ENCODE measurements at places on chromosomes 3 and 15.

DNA sequence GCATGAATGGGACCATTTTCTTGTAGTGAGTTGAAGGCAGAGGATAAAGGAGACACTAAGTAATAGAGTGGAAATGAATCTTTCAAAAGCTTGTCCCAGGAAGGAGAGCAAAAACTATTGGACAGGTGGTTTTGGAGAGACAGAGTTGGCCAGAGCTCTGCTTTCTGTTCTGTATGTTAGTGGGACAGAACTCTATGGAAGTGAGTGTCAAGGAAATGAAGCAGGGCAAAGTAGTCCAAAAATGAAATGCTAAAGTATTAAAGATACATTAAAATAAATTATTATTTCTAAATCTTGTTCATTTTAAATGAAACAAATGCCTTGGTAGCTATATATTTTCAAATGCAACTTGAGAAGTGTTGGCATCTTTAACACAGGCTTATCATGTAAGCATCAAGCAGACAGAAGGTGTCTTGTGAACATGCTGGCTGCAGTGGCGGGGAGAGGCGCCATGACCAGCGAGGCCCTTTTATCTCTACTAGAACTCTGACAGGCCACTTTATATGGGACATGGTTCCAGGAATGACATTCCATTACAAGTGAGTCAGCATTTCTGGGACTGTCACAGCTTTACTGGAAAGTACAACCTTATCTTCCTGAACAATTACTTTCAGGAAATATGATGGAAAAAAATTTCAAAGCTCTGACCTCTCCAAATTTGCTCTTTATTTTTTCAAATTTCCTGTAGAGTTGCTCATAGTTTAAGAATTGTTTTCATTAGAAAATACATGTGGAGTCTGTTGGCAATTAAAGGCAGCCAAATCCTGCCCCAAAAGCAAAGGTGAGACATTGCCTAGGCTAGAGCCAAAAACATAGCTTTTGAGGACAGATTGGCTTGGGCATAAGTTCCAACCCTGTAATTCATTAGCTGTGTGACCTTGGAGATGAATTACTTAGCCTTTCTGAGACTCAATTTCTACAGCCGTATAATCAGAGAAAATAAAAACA lies 106.5 kb downstream of the ECT2 start:
- DNase-seq = no peak

DNA sequence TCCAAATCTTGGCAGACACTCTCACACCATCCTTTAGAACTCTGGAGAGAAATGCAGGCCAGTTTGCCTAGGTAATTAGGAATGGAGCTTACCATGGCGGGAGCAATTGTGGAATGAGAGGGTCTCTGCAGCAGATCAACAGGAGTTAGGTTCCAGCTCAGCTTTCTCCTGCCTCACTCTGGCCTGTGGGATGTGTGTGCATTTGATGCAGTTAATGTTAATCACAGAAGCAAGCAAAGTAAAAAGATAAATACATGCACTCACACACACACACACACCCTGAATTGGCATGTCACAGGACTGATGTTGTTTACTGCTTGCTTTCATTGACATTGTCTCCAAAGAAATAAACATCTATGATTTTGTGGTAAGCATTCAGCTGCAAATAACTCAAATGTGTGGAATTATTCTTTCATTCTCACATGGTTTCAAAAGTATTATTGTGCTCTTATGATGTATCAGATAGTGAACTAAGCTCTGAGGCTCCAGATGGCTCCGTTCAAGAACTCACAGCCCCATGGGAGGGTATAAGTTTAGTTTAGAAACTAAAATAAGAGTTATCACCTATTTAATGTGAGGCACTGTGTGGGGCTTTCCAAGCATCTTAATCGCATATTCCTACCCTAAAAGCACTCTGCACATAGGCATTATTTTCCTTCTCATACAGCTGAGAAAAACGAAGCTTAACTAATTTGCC lies 31.3 kb upstream of the BFSP2 start:
- no peak for DNase-seq

DNA sequence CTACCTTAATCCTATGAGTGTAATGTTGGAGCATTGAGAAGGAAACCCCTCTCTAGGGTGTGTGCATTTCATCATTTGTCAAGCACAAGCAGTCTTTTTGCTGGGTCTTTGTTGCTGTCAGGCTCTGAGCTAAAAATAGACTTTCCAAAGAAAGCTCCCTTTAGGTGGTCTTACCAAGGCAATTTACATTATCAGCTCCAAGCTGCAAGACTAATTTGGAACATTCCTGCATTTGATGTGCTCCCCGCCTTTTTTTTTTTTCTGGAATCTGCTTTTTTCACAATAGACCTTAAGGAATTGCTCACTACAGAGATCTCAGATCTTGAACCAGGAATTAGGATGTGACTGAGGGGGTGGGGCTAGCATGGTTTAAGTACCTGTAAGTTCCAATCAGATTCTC lies 60.6 kb upstream of the STAC start:
- DNase-seq = no peak

GRCh38 chr3:58299839-58300516 lies 6.1 kb upstream of the RPP14 start:
- DNase-seq = no peak

DNA sequence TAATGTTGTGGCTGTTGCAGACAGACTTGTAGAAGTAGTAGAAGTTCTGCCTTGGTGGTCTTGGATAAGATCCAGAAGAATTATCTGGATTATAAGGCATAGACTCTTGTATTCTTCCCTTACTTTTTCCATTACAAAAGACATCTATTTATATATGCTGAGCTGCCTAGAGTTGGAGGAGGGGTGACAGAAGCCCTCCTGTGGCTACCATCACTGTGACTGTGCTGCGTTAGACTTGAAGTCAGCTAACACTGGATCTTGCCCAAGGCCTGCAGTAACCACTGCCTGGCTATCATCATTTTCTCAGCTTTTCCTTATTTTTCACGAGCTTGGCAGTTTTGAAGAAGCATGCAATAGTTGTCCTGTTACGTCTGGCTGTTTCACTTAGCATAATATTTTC lies 684.8 kb upstream of the BCHE start:
- no peak for DNase-seq

- no peak for DNase-seq
Observed at GRCh38 chr3:120688121-120688520, 6.1 kb upstream of the HGD start.

DNA sequence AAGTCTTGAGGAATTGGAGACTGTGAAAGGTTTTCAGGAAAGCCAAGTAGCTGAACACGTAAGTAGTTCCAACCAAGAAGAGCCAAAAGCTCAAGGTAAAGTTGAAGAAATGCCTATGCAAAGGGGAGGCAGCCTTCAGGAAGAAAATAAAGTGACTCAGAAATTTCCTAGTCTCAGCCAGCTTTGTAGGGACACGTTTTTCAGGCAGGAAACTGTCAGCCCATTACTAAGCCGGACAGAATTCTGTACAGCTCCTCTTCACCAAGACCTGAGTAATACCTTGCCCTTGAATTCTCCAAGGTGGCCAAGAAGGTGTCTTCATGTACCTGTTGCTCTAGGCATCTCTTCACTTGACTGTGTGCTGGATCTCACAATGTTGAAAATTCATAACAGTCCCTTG lies 48.6 kb downstream of the CDAN1 start:
- DNase-seq = no peak

GRCh38 chr3:82202269-82202668 lies 440.8 kb upstream of the GBE1 start:
- no peak for DNase-seq

- DNase-seq = no peak
Observed at GRCh38 chr3:78647726-78648125, 1120.1 kb downstream of the ROBO1 start.

- DNase-seq = no peak
Observed at GRCh38 chr15:48667701-48668100, 22.2 kb upstream of the FBN1 start.

GRCh38 chr15:64779630-64780029 lies 4.2 kb upstream of the RBPMS2 start:
- DNase-seq = no peak

GRCh38 chr15:77720655-77721054 lies 87.9 kb upstream of the LINGO1 start:
- DNase-seq = no peak

DNA sequence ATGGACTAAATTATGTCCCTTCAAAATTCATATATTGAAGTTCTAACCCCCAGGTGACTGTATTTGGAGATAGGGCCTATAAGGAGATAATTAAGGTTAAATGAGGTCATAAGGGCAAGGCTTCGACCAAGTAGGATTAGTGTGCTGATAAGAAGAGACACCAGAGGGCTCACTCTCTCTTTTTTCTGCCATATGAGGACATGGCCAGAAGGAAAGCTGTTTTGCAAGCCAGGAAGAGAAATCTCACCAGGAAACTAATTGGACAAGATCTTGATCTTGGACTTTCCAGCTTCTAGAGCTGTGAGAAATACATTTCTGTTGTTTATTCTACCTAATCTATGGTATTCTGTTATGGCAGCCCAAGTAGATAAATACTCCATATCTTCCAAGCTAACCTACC lies 503.6 kb upstream of the NAALADL2 start:
- DNase-seq = no peak

GRCh38 chr3:195334967-195335366 lies 64.0 kb upstream of the XXYLT1 start:
- DNase-seq = no peak

DNA sequence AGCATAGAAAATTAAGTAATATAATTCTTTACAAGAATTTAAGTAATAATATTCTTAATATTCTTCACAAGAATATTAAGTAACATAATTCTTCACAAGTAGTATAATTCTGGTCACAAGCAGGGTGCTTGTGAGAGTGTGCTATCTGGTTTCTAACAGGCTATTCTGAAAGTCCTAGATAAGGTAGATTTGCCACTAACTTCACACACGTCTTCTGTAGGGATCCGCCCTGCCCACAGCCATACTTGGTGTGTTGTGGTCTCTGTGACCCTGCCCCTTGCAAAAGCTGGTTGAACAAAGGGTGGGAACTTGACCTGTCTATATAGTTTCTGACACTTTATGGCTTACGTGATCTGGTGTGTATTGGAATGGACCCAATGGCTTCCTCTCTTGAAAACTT lies 253.4 kb upstream of the MDFIC2 start:
- no peak for DNase-seq

DNA sequence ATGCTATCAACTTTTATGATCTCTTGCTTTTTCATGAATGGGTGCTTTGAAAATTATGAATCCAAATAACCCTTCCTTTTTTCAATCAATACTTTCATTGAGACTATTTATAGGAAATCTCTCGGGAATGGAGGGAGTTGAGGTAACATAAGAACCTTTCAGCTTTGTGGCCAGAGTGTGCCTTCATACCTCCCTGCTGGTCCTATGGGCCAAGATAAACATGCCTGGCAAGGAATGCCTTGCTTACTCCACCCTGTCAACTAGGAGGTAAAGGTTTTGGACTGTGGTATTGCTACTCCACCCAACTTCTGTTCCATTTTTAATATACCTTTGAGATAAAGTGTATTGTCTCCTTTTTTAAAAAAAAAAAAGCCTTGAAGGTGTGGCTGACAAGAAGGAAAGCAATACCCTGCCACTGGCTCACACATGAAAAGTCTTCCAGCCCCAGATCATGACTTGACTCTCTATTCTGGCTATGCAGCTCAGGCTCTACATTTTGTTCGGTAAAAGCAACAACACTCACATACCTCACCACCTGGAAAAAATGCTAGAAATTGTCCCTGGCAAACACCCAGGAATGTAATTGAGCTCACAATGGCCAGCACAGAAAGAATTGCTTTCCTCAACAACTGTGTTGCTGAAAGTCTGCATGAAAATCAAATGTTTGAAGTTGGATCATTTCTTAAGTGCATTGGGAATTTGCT lies 35.8 kb downstream of the COL8A1 start:
- DNase-seq = no peak

- DNase-seq = no peak
Observed at GRCh38 chr3:124885466-124886167, 1.5 kb downstream of the ITGB5 start.

DNA sequence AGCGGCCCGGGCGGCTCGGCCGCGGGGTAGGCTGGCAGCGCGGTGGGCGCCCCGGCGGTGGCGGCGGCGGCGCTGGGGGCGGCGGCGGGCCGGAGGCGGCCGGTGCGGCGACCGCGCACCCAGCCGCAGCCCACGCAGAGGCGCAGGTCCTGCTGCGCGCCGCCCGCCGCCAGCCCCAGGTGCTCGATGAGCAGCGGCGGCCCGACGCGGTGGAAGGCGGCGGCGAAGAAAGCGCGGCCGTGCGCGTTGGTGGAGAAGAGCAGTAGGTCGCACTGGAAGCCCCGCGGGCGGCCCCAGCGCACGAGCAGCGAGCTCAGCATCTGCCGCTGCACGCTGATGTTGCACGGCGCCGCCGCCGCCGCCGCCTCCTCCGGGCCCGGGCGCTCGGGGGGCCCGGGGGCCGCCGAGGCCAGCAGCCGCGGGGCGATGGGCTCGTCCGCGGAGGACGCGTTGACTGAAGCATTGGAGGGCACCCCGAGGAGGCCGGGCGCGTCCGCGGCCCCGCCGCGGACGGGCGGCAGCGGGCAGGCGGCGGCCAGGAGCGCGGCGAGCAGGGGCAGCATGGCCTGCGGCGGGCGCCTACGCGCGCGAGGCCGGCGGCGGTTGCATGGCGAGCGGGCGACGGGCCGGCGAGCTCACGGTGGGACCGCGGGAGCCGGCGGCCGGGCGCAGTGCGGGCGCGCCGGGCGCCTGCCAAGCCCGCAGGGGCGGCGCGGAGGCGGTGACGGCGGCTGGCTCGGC lies 452 bp downstream of the TMEM158 start:
- no peak for DNase-seq

GRCh38 chr3:141268791-141269190 lies 37.2 kb downstream of the PXYLP1 start:
- DNase-seq = no peak

- no peak for DNase-seq
Observed at GRCh38 chr3:28859897-28860296, 421.0 kb upstream of the RBMS3 start.

DNA sequence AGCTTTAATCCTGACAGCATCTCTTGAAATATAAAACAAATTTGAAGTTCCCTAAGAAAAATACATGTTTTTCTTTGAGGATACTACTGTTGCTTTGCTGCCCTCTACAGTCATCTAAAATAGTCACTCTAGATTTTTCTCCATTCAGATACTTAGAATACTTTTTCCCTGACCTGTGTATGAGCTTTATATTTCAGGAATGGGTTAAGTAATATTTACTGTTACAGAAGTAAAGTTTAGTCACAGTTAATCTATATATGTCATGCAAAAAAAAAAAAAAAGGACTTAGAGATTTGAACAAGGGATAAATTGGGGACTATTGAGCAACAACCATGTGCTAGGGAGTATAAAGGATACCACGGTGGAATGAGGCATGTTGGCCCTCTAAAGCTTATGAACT lies 8.8 kb downstream of the NECTIN3 start:
- DNase-seq = no peak

GRCh38 chr15:44450172-44450571 lies 22.7 kb downstream of the CTDSPL2 start:
- DNase-seq = no peak

DNA sequence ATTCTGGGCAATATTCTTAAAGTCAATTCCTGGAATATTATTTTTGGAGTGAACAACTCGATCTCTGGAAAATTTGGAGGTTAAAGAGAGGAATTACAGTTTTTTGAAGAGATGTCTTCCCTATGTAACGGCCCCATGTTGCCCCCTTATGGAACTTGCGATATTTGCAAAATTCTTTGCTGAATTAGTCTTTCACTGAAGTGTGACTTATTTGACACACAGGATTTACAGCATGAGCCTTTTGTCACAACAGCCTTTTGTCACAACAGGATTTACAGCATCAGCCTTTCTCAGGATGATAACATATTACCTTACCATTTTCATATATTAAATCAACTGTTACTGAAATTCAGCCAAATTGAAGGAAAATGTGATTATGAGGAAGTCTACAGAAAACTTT lies 37.8 kb upstream of the SPTSSB start:
- DNase-seq = no peak

GRCh38 chr3:187222801-187223200 lies 25.5 kb downstream of the RTP1 start:
- no peak for DNase-seq

All from CD8-positive, alpha-beta memory T cell (primary cell).